ENCODE measurements at places on chromosomes 16 and 17.
A peak's percentile ranks its signal among the peaks of the same experiment; 100 is the strongest.

GRCh38 chr17:81553018-81553615 is 964 bp upstream of the FAAP100 start:
- DNase-seq: peak; percentile 72

GRCh38 chr16:27531186-27531585 is 18.5 kb downstream of the GTF3C1 start:
- DNase-seq: no peak

- DNase-seq: peak; percentile 85
These were observed 291.1 kb downstream of the FOXL1 start for GRCh38 chr16:86869288-86870022.

GRCh38 chr17:37671028-37671823 is 28.0 kb upstream of the DDX52 start:
- DNase-seq: no peak

DNA sequence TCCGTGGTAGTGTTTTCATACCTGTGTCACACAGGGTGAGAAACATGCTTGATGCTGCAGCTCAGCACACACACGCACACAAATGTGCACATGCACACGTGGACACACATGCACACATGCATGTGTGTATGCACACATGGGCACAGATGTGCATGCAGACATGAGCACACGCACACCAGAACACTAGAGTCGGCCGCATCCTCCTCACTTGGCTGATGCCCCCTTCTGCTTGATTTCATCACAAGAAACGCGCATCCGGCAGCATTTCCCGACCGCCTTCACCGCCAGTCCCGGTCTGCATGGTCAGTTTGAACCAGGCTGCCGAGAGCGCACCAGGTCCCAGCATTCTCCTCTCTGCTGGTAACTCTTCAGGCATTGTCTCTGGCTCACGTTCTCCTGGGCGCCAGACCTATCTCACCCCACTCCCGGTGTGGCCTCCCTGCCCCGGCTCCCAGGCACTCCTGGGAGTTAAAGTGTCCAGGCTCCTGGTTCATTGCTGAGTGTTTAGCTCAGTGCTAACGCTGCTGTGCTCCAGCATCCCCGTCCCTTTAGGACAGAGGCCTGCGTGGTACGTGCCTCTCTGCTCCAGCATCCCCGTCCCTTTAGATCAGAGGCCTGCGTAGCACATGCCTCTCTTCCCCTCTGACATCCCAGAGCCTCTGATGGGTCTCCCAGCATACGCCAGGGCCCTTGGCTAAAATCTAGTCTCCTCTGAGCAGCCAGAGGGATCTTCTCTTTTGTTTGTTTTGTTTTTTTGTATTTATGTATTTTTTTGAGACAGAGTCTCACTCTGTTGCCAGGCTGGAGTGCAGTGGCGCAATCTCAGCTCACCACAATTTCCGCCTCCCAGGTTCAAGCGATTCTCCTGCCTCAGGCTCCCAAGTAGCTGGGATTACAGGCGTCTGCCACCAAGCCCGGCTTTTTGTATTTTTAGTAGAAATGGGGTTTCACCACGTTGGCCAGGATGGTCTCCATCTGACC is 16.0 kb downstream of the BAIAP2 start:
- no peak for DNase-seq

DNA sequence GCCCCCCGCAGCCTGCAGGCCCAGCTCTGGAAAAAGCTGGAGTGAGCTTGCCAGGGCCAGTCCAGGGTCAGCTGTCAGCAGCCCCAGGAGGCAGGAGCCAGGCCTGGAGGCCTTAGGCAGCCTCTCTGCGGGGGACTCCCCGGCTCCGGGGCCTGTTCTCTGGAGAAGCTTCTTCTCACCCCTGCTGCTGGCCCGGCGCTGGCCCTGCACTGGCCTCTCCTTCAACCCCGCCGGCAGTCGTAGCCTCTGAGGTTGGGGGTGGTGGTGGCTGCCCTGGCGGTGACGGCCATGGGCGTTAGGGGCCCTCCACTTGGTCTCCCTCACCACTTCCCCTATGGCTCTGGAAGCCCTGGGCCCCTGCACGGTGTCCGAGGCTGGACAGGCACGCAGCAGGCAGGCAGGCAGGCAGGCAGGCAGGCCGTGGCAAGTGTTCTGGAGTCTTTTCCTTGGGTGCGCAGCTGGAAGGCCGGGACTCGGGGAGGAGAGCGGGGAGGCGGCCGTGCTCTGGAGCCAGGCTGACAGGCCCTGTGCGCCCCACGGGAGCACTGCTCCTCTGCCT is 2.1 kb downstream of the FOXF1 start:
- DNase-seq: no peak

- no peak for DNase-seq
These were observed 83.7 kb upstream of the CRHR1 start for GRCh38 chr17:45700171-45701090.

DNA sequence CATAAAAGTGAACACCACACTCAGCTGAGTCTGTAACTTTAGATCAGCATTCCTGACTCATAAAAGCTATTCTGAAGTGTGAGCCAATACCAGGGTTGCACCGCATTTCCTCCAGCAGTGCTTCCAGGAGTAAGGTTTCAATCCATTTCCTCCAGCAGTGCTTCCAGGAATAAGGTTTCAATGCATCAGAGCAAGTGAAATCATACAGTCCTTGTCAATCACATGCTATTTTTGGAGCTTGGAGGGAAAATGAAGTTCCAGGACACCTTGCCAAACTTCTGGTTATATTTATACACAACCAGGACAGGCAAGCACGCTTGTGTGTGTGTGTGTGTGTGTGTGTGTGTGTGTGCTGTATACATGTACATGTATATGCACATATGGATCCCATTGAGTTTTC is 327.6 kb downstream of the GRIN2A start:
- no peak for DNase-seq

Measured in NCI-H1930 (cell line).